ENCODE measurements at places on chromosomes 13 and 19.

DNA sequence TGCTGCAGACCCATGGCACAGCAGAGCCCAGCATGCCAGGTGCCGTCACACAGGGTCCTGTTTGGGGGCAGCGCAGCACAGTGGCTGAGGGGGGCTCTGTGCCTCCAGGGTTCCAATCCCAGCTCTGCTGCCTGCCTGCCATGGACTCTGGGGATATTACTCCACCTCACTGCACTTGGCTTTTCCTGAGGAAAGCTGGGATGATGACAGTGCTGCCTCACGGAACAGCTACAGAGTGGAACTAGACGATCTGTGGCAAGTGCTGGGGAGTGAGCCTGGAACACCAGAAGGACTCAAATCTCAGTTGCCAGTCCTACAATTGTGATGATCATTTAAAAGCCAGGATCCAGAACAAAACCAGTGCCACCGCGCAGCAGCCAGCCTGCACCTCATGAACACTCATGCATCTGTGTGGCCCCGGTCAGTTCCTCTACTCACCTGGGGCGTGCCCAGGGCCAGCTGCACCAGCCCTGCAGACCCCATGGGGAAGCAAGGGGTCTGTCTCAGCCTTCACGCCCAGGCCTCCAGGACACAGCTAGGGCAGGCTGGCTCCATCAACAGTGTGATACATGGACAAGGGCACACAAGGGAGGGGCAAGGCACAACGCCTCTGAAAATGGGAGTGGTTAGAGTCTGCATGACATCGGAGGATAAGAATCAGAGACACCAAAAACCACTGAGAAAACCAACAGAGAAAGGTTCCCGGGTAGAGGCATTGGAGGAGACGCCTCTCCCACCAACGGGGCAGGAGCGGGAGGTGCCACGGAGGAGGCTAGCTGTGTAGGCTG, 55.2 kb downstream of the ATP7B start:
- DNase-seq: no peak

DNA sequence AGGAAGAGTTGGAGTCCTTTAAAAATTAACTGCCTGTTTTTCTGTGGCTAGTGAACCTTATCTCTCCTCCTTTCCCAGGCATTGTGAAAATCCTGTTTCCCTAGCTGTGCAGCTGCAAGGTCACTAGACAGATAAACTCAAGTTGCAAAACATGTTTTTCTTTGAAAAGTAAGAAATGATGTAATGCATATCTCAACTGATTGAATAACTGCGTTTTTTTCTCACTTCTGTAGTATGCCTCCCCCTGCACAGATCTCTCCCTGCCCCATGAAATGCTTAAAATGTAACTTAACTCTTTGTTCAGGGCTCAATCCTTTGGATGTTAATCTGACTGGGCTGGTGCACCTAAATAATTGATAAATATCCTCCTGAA, 27.7 kb upstream of the CYSLTR2 start:
- DNase-seq: no peak

DNA sequence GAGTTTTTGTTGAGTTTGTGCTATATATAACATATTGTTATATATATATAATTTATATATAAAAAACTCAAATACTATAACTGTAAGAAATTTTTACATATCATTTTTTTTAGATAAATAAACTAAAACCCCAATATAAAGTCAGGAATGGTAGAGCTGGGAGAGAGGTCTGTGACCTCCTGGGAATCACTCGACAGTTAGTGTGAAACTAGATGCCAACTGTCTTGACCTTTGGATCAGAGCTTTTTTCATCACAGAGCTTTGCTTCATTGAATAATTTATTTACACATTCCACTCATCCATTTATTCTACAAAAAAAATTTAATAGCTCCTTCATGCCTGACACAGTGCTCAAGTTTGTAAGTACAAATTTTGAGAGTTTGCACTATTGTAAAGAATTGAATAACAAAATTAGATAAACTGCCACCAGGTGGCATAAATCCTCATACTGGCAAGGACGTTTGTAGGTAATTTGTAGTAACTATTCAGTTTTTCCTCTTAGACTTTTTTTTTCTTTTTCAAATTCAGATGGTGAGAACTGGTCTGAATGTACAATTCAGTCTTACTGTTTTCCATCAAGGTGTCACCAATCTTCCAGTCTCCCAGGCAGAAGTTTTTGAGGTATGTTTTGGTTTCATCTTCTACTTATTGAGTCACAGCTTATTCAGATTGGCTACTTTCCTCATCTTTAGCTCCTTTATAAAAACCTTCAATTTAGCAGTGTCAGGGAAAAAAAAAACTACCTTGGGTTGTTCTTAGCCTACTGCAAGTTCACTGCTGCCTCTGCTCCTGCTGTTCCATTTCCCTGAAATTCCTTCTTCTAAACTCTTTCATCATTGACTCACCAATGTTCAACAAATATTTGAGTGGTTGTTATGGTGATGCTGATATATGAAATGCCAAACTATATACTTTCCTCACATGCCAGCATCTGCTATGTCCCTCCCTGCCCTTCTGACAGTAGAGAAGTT, 28.7 kb downstream of the LACC1 start:
- DNase-seq: no peak

GRCh38 chr13:73991384-73991783, 142.8 kb downstream of the KLF12 start:
- no peak for DNase-seq

GRCh38 chr13:32676242-32676641, 90.0 kb downstream of the PDS5B start:
- DNase-seq: no peak

DNA sequence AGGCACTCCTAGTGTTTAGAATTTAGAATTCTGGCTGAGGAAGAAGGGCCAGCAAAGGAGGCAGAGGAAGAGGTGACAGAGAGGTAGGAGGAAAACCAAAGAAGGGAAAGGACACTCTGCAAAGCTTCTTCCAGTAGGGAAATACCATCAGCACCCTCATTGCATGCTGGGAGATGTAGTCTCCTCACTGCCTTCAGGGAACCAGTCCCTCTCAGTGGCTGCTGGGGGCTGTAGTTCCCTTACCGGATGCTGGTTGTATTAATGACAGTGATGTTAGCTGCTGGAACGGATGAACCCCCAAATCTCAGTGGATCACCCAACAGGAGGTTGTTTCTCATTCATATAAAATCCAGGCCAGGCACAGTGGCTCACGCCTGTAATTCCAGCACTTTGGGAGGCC, 10.1 kb downstream of the GRIN2D start:
- DNase-seq: no peak

DNA sequence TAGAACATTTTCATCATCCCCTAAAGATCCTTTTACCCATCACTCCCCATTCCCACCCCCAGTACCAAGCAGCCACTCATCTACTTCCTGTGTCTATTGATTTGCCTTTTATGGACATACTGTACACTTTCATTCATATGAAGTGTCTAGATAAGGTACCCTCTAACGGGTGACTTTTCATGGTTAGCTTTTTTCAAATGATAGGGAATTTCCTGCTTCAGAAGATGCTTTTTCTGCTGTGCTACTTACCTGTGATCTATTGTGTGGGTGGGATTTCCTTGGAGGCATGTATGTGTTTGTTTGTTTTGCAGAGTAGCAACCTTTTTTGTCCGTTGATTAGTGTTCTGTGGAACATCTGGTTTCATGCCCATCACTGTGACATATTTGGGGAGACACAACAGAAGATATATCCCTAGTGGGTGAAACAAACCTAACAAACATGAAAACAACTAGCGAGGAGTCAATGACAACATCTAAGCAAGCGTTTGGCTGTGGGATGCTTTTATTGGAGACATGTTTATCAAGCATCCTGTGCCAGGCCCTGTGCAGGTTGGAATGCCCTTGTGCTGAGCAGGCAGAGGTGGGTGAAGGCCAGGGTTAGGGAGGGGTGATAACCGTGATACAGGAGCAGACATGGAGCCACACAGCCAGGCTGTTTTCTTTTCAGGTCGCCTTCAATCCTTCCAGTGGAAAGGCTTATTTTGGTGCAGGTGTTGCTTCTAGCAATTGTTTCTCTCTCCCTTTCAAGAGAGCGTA, 17.6 kb downstream of the SPINT2 start:
- no peak for DNase-seq

DNA sequence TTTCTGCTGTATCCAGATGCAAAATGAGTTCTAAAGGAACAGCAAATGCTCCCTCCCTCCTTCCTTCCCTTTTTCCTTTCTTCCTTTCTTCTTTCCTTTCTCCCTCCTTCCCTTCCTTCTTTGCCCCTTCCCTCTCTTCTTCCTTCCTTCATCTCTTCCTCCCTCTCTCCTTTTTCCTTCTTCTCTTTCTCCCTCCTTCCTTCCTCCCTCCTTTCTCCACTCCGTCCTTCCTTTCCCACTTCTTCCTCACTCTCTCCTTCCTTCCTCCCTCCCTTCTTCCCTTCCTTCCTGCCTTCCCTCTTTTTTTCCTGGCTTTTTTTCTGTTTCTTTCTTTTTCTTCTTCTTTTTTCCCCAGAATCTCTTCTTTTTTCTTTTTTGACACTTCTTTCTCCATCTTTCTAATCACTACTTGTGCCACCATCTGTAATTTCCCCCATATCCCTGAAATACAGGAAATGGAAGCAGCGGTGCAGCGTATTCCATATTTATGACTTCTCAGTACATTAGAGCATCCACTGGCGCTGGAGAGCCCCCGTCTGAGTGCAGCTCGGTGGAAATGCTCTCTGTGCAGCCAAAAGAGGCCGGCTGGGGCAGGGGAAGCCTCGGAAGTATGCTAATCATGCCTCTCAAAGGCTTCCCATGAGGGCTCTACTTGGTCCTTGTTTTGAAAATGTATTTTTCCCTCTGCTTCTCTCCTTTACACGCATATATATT, 275.6 kb downstream of the TSHZ3 start:
- DNase-seq: no peak

GRCh38 chr19:58014141-58014540, 11.5 kb upstream of the ZNF606 start:
- DNase-seq: no peak

- DNase-seq: no peak
Observed at GRCh38 chr13:23696610-23697009, 126.4 kb downstream of the TNFRSF19 start.

DNA sequence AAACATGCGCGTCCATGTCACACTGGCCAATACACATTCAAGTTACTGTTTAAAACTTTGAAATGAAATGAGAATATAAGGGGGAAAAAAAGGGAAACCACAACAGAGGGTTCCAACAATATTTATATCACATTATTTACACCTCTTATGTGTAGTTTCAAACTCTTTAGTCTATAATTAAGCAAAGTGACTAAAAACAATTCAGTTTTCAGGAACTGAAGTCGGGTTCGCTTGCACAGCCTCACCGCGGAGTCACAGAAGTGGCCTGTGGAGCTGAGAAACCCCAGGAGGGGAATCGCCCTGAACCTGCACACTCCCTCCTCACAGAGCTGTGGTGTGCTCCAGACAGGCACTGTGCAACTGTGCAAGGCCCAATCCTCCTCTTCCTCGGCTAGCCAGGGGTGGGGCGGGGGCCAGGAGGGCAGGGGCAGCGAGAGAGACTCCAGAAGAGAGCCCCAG, 75.9 kb downstream of the STK24 start:
- no peak for DNase-seq

- no peak for DNase-seq
Observed at GRCh38 chr19:58477871-58478270, 1.7 kb downstream of the ZNF446 start.

DNA sequence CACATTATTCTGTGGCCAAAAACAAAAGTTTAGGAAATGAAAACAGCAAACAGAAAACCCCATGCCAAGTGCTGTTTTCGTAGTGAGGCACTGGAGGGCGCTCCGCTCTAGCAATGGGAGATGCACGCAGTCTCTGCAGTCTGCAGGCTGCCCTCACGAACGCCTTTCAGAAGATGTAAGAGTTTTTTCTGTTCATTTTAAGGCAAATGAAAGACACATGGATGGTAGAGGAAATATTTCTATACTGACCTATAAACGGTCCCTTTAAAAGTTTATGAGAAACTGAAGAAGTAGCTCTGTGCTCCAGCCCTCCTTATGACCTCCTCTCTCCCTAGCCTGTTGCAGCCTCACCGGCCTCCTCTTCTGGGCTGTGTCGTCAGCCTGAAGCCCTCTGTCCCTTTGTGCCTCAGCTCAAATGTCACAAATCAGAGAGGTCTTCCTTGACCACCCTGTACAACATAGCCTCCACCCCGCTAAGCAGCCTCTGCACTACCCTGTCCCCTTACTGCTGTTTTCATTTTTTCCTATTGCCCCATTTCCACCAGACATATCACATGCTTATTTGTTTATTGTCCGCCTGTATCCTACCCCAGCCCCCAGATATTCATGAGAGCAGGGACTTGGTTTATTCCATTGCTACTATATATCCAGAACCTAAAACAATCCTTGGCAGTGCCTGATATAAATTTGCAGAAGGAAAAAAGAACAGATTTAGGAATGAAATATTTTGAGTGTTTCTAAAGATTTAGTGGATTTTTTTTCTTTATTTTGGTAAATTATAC, 116.4 kb downstream of the TM9SF2 start:
- no peak for DNase-seq

DNA sequence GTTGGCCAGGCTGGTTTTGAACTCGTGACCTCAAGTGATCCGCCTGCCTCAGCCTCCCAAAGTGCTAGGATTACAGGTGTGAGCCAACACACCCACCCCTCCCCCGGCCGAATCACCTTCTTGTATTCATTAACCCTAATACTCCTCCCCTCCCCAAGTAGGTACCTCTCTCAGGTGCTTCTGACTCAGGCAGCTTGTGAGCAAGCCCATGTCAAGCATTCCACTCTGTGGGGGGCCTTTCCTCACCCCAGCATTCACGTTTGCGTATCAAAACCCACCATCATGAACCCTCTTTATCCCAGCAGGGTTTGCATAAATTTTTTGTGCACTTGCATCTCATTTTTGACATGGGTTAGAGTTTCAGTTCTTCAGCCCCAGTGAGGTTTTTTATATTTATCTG, 23.6 kb upstream of the RFXAP start:
- no peak for DNase-seq

DNA sequence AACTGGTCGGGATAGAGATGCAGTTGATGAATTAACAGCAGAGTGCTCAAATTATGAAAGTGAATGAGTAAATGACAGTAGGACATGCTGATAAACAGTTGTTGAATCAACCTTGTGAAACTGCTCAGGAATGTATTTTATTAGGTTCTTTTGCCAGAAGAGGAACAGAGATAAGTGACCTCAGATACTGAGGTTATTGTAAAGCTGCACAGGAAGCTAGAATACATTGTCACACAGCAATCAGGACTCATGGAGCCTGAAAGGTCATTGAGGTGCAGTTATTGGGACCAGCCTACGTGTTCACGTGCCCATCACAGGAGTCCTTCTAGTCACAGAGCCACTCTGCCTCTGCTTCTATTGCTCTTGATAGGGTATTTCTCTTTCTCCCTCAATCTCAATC, 47.5 kb upstream of the MED4 start:
- DNase-seq: no peak

DNA sequence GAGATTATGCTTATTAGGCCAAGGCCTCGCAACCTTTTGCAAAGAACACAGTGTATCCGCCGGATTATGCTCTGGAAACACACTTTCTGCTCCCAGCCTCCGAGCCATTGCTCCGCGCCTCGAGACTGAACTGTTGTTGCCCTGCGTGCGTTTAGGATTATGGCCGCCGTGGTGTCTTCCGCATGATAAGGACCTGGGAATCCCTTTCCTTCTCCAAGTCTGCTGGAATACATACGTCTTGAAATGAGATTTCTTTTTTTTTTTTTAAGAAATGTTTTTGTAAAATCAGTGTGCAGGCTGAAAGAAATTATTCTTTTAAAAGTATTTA, 89.8 kb upstream of the SOX1 start:
- DNase-seq: no peak

Data from stimulated activated CD4-positive, alpha-beta T cell treated with anti-CD3 and anti-CD28 coated beads, Interleukin-1b, Interleukin-23, amount 100 ng/mL, for 24 hours (primary cell).